ENCODE measurements at places on chromosomes 13 and 19.

DNA sequence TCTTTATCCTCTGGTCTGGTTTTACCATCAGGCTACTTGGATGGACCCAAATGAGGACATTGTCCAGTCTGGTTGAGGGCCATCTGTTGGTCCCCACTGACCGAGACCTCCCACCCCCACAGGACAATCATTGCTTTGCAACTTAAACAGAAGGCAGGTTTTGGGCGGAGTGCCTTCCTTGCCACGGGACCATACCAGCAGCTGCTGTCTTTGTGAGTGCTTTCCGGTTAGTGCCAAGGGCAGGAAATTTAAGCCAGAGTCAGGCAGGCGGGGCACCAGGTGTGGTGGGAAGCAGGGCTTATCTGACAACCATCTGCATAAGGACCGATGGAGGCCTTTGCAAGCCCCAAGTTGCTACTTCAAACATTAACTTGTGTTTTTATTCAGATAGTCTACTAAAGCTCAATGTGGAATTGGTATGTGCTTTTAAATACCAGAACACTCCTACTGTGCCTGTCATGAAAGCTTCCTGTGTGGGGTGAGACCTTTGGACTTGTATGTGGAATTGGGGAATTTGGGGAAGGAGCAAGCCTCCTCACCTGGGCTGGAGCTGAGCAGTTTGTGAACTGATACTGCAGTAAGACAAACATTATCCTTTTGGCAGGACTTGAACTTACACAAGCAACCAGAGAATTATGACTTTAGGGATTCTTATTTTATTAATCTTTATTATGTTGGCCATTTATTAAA, 39.3 kb upstream of the UBE2L5 start:
- no peak for ATAC-seq

DNA sequence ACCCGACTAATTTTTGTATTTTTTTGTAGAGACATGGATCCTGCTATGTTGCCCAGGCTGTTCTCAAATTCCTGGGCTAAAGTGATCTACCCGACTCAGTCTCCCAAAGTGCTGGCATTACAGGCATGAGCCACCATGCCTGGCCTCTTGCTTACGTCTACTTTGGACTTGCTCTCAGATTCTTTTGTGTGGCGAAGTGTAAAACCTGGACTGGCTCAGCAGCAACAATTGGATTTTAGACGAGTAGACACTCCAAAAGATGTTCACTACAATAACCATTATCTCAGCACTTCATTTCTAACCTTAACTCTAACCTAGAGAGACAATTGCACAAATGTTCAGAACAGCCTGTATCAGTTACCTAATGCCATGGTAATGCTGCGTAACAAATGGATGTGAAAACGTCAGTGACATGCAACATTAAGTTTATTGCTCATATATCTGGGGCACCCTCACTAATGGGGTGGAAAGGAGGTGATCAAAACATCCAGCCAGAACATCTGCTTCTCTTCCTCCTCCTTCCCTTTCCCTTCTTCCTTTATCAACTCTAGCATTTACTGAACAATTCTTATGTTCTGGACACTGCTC, 124.9 kb upstream of the MRI1 start:
- ATAC-seq, result no peak

- ATAC-seq, result no peak
Measured at GRCh38 chr13:36891752-36892151, 28.3 kb downstream of the SMAD9 start.

GRCh38 chr13:75947448-75947847, 311.3 kb downstream of the LMO7 start:
- no peak for ATAC-seq

- peak; percentile 37 for ATAC-seq
Measured at GRCh38 chr19:7904074-7905020, 670 bp downstream of the MAP2K7 start.

GRCh38 chr13:51831519-51831918, 13.5 kb downstream of the TMEM272 start:
- ATAC-seq, result no peak

DNA sequence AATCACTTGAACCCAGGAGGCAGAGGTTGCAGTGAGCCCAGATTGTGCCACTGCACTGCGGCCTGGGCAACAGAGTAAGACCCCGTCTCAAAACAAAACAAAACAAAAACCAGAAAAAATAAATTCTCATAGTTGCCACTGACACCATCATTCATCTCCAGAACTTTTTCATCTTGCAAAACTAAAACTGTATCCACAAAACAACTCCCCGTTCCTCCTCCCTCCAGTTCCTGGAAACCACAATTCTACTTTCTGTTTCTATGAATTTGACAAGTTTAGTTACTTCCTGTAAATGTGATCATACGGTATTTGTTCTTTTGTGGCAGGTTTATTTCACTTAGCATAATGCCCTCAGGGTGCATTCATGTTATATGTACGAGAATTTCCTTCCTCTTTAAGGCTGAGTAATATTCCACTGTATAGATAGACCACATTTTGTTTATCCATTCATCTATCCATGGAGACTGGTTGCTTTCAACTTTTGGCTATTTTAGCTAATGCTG, 13.2 kb upstream of the ADGRE5 start:
- ATAC-seq, result no peak
